LNCaP clone FGC (cell line): ENCODE measurements at places on chromosomes 12 and 14.

- no peak for DNase-seq
Observed at GRCh38 chr14:103518422-103519042, 4.1 kb downstream of the CKB start.

- no peak for DNase-seq
Observed at GRCh38 chr12:109497675-109498074, 20.2 kb downstream of the UBE3B start.

- DNase-seq = no peak
Observed at GRCh38 chr14:76927971-76928700, 100.4 kb downstream of the IRF2BPL start.

DNA sequence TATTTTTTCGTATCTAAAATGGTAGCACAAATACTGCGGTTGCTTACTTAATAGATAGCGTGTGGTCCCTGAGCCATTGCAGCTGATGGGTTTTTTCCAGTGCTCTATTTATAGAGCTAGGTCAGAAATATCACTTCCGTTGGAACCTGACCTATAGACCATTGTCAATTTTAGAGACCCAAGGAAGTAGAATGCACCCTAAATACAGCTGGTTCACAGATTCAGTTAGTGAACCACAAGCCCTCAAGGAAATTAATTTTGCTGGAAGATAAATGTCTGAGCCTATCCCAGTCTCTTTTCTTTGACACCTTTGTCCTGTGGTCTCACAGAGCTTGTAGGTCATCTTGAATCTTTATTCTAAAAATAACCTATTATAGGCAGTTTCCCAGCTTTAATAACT, 391.0 kb downstream of the ZFP36L1 start:
- no peak for DNase-seq

DNA sequence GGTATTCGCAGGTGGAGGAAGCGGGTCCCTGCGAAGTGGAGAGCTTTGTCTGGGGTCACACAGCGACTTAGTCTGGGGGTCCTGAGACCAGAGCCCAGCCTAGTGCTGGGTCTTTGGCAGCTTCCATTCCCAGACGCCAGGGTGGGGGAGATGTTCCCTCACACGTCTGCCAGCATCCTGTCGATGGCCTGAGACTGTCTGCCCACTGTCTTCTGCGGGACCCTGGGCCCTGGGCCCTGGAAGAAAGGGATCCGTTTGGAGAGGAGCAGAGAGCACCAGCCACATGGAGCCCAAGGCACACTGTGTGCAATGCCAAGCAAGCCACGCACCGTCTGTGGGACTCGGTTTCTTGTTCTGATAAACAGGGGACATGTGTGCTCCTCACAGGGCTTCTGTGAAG, 197.2 kb downstream of the KIF26A start:
- DNase-seq = no peak

DNA sequence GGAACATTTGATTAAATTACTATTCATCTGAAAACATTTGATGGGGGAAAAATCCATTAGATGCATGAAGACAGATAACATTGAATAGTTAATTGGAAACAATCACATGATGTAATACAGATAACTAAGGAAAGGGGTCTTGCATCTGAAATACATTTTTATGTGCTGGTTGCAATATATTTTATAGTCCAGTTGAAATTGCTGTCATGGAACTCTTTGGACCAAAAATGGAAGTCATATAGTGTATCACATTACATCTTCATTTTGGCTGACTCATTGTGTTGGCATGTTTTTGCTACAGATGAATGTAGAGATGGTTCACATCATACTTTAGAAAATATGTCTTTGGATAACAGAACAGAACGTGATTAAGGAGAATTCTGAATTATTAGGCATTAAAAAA, 43.0 kb upstream of the GNPNAT1 start:
- no peak for DNase-seq

DNA sequence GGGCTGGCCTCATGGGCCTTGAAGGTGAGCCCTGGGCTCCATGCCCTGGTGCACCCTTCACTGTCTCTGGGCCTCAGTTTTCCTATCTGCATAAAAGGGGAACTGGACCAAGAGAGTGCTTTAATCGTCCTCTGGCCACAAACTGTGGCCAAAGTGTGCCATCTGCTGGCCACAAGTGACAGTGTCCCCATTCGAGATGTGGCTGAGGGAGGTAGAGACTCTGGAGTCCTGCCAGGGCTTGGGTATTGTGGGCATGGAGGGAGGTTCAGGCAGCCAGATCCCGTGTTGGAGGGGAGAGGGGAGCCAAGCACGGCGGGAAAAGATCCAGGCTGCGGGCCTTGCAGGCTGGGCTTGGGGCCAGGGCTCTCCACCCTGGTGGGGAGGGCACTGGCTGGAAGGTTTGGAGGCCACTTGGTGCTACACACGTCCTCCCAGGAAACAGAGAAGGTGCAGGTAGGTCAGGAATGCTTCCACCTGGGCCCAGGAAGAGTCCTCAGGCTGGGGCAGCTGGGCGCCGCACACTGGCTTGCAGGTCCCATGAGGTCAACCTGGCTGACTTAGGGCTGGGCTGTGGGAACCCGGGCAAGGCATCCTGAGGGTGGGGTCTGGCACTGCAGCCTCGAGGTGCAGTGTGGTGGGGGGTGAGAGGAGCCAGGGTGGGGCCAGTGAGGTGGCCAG, 7.3 kb upstream of the KIF26A start:
- DNase-seq = no peak

DNA sequence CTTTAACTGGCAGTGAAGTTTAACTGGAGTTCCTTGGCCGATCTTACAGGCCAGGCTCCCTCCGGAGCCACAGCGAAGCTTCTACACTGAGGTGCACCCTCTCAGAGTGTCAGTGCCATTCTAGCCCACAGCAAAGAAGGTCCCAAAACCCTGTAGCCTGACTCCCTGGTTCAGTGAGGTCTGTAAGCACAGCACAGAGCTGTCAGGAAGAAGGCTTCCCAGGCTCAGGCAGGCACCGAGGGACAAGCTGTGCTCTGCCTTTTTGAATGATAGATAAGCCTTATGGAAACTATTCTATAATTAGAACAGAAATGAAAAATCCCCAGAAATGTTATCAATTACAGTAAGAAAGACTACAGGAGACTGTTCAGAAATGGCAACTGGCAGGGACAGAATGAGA, 40.2 kb downstream of the MOK start:
- DNase-seq = no peak

GRCh38 chr12:22051114-22051698, 5.2 kb downstream of the CMAS start:
- DNase-seq = no peak

- DNase-seq = no peak
Observed at GRCh38 chr14:74569806-74570591, 42.0 kb downstream of the LTBP2 start.

- no peak for DNase-seq
Observed at GRCh38 chr12:272942-273341, 10.3 kb upstream of the SLC6A13 start.

GRCh38 chr14:55129086-55129427, at the start of gene LGALS3:
TSS of gene LGALS3 (plus strand) at chr14:55129252. CDS start at chr14:55137374, 8,122 bp downstream.
- no peak for DNase-seq
